ENCODE measurements at places on chromosomes 3 and 15.

DNA sequence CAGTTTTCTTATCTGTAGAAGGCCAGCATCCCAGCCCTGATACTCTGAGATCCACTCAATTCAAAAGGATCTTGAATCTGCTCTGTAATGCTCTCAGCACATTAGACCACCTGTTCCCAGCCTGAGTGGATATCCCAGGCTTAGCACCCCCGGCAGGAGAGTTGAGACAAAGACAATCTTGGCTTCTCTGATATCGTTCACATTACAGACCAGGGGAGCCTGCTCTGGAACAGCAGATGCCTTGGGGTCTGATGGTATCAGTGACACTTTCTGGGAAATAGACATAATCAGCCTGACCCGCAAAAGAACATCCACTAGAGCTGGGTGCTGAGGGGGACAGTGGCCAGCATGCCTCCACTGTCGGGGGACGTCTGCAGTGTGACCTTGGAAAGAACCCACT, 70.6 kb downstream of the BDH1 start:
- no peak for DNase-seq

- no peak for DNase-seq
Measured at GRCh38 chr3:113454057-113454456, 12.8 kb upstream of the CFAP44 start.

DNA sequence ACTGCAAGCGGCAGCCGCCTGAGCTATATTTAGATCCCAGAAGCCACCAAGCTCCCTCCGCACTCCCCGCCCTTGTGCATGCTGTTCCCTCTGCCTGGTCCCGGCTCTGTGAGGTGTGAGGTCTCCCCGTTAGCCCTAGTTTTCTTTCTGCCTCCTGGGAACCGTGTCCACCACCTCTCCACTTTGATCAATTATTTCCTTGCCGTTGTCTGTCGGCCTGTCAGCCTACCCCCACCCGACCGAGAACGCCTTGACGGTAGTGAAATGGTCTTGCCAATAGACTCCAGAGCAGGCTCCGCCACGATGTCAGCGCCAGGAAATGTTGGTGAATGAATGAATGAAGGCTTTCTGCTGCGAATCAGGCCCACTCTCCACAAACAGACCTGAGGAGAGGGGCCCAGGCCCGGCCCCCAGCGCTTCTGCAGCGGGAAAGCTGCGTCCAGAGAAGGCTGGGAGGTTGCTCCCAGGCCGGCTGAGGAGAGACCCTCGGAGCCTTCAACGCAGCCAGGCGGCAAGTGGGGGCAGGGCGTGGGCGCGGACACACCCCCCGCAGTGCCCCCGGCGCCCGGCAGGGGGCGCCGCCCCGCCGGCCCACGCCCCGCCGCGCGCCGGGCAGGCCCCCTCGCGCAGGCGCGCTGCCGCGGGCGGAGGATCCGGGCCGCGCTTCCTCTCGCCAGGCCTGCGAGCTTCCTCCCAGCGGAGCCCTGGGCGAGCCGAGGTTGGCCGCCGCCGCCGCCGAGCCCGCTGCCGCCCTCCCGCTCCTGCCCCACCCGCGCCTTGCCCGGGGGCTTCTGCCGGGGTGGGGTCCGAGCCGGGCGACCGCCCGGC, at the start of gene CSK:
TSS of gene CSK (plus strand) at position 650 of the 828 bp plus-strand sequence. CDS start 16,218 bp downstream, outside the sequence.
- DNase-seq: no peak

GRCh38 chr3:197446700-197447056, 109.1 kb downstream of the BDH1 start:
- no peak for DNase-seq

DNA sequence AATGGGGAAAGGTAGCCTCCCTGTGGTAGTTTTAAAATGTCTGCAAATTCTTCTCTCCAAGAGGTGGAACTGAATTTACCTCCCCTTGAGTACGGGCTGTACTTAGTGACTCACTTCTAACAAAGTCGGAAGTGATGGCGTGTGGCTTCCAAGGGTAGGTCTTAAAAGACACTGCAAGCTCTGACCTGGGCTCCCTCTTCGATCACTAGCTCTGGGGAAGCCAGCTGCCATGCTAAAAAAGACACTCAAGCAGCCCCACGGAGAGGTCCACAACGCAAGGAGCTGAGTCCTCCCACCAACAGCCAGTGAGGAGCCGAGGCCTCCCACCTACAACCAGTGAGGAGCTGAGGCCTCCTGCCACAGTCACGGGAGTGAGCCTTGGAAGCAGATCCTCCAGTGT, 122.0 kb upstream of the HACD2 start:
- no peak for DNase-seq

DNA sequence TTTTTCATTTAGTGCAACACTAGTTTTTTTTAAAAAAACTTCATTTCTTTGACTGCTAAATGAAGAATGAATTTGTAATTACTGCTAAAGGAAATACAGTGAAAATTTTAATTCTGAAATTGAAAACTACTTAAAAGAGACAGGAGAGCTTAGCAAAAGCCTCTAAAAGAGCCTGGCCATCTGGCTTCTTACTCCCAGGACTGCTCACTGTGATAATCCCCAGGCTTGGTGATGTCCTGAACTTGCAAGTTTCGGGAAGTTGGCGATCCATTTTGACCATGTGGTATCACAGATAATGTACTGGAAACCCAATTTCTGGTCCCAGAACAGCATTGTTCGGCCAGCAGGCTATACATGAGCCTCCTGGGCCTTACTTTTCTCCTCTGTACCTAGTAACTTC, 292.1 kb downstream of the FGF12 start:
- no peak for DNase-seq

DNA sequence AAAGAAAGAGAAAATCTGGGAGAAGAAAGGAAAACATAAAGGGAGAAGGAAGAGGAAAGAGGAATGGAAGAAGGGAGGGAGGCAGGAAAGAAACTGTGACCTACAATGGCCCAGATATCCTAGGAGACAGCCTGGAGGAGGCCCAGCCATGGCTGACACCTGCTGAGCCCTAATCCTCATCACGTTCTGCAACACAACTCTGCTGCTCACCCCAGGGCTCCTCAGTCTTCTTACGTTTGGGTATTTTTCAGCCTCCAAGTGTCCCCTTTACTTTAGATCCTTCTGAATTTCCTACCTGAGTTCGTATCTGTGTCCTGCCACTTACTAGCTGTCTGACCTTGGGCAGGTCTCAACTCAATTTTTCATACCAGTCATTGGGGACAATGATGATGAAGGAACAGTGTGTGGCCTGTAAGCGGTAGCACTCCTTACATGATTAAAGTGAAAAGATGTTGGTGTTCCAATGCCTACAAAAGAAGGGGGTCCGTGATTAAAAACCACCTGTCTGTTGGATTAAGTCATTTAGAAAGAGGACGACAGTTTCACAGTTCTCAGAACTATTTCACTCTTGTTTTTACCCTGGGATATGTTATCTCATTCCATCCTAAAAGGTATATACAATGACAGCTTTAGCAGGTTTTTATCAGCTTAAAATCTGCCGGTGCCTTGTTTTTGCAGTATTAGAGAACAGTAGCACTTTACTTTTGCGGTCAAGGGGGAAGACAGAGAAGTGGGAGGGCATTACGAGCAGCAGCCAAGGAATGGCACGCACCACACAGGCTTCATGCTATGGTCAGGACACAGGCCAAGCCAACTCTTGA, 47.4 kb downstream of the CCR4 start:
- DNase-seq: no peak

- no peak for DNase-seq
Measured at GRCh38 chr15:63948971-63949370, 97.3 kb downstream of the DAPK2 start.

DNA sequence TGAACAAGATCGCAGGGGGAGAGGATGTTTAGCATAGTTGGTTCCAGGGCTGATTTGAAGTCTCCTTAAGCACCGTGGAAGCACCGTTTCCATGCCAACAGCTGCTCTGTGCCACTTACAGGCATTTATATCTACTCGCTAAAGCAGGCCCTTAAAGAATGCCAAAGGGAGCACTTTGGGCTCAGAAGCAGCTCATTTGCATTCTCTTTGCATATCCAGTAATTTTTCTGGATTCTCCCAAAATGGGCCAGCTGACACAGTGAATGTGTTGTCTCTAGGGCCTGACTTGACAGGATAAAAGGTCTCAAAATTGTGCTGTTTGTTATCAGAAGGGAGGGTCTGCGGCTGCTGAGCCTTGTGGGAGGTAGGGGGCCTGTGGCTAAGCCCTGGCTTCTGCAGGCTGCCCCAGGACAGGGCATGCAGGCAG, 138.6 kb downstream of the FBLN2 start:
- DNase-seq: no peak

Data from NCI-H2081 treated with DMSO at 0.1 percent for 48 hours (cell line).